CD4-positive, alpha-beta T cell treated with Interleukin-6 for 4 hours (primary cell): ENCODE measurements at places on chromosomes 2 and 18.

DNA sequence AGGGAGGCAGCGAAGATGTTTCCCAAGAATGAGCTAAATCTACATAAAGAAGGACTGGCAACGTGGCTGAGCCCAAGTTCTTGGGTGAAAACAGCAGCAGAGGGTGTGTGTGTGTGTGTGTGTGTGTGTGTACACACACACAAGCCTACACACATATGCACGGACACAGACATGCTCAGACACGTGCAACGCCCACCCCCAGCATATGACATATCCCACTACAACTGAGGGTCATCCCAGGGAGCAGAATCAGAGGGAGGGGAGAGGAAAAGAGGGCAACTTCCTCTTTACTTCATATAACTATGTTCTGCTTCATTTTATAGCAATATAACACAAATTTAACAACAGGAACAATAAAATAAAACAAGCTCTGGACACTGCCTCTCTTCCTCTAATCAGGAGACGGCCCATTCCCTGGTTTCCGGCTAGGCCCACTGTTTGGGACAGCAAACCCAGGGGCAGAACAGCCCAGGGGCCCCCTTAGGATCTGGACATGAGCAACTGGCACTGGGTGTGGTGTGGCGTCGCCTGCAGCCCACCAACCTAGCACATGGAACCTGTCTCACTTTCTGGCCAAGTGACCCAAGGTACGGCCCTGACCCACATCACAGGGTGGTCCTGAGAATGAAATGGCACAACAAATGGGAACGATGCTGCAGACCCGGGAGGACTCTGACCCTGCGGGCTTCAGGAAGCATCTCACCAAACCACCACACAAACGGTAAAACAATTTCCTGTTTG is 25.0 kb downstream of the FAM178B start:
- no peak for DNase-seq

DNA sequence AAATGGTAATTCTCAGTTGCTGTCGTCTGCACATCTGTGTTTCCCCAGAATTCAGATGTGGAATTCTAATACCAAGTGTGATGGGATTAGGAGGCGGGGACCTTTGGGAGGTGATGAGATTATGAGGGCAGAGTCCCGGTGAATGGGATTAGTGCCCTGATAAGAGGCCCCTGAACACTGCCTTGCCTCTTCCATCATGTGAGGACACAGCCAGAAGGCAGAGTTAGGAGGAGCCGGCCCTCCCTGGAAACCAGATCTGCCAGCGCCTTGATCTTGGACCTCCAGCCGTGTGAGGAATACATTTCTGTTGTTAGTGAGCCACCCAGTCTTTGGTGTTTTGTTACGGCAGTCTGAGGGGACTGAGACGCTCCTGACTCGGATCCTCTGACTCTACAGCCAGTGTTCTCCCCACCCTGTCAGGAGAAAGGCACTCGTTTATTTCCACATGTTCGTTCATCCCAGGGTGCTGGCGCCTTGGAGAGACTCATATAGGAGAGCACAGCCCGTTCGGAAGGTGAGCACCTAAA is 395.0 kb downstream of the ZNF516 start:
- DNase-seq, result no peak

GRCh38 chr2:204282525-204282924 is 262.8 kb upstream of the PARD3B start:
- DNase-seq, result no peak

DNA sequence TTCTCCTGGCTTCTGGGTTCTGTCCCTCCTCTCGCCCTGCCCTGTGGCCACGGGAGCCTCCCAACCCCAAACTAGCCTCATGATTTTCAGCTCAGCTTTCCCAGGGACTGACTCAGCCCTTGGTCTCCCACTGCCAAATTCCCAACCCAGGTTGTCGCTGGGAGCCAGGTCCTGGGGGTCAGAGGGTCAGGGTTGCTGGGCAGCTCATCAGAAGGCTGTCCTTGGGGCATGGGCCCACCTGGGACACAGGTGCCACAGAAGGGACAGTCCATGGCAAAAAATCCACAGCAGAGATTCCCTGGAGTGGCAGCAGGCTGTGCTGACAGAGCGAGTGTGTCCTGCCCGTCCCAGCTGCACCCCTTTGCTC is 180.4 kb downstream of the TWIST2 start:
- no peak for DNase-seq

- no peak for DNase-seq
Measured at GRCh38 chr2:224957540-224958461, 84.5 kb downstream of the DOCK10 start.

GRCh38 chr18:48715711-48716361 is 177.0 kb downstream of the CTIF start:
- DNase-seq, result no peak

GRCh38 chr2:216041438-216041837 is 28.1 kb upstream of the MREG start:
- DNase-seq, result no peak

- no peak for DNase-seq
Measured at GRCh38 chr2:169106134-169106533, 36.8 kb downstream of the DHRS9 start.

- DNase-seq, result no peak
Measured at GRCh38 chr2:241794250-241794823, 14.7 kb upstream of the NEU4 start.

GRCh38 chr18:2655954-2656236 is 369 bp downstream of the SMCHD1 start:
- DNase-seq, result no peak

DNA sequence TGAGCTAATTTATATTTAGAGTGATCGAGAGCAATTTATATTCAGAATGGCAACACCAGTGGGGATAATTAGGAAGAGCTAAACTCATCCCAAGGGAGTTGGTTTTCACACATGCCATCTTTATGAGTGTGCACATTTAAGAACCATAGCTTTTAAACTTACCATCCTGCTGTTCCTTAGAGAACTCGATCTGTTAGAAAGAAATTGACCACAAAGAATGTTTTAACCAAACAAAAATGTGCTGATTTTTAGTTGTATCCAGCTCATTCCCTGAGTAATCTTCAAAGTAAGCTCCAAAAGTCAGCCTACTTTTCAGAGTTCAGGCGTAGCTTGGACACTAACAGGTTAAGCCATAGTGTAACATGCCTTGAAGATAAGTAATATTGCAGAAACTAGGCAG is 12.6 kb downstream of the MYL1 start:
- no peak for DNase-seq

DNA sequence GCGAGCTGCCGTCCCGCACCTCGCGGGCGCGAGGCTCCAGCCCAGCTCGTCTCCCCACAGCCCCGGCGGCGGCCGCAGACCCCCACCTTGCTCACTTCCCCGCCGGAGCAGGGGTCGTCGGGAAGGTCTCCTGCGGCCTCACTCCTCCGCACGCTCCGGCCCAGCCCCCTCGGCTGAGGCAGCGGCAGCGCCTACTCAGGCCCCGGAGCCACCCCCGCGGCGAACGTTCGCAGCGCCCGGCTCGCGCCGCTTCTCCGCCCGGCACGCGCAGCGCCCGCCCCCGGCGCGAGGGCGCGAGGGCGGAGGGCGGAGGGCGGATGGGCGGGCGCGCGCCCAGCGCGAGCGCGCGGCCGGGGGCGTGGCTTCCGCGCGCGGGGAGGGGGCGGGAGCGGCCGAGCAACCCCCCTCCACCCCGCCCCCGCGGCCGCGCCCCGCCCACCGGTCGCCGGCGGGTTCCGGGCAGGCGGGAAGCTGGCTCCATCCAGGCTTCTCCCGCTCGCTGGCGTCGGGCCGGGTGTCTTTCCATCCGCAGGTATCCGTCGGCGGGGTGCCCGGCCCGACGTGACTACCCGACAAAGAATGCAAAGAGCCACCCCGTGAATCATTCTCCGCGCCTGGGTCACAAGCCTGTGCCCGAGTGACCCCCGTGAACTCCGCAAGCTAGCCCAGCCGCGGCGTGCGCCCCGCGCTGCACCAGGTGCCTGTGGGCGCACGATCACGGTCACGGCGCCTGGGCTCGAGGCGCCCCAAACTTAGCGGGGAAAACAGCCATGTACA is at the start of gene DTNB:
TSS of gene DTNB (minus strand) at position 278 of the 777 bp plus-strand sequence. CDS start 20,917 bp downstream, outside the sequence.
- peak; percentile 84 for DNase-seq

GRCh38 chr2:71379086-71379485 is 47.5 kb downstream of the ZNF638 start:
- DNase-seq, result no peak

DNA sequence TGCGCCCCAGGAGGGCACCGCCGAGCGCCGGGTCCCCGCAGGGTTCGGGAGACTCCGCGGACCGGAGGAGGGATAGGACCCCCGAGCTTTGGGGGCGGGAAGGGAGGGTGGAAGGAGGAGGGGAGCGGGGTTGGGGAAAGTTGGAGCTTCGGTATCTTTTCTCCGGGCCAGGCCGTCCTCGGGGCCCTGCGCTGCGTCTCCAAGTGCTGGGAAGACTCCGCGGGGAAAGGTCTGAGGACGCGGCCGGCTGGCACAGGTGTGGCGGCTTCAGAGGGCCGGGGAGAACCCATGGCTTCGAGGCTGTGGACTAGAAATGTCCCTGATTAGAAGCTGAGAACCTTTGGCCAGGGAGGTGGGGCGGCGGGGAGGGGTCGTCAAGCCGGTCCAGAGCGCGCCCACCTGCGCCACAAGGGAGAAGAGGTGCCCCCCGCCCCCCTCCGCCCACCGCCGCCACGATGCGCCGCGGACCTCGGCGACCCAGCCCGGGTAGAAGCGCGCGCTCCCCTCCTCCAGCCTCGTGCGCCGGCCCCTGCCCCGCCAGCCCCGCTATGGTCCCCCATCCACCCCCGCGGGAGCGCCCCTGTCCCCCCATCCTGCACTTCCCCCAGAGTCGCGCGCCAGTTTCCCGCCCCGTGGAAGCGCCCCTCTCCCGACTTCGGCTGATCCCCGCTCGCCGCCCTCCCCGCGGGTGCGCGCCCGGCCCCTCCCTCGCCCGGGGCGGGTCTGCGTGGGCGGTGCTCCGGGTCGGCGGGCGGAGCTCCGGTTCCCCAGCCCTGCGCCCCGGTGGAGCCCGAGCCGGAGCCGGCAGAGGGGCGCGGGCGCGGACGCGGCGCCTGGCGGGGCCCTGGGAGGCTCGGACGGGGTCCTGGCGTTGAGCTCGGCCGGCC is at the start of gene SNTG2:
TSS of gene SNTG2 (plus strand) at position 770 of the 887 bp plus-strand sequence. CDS start 148 bp downstream, outside the sequence.
- DNase-seq, result peak; percentile 46

- DNase-seq, result peak; percentile 58
Measured at GRCh38 chr2:136136931-136137330, 19.0 kb upstream of the CXCR4 start.

DNA sequence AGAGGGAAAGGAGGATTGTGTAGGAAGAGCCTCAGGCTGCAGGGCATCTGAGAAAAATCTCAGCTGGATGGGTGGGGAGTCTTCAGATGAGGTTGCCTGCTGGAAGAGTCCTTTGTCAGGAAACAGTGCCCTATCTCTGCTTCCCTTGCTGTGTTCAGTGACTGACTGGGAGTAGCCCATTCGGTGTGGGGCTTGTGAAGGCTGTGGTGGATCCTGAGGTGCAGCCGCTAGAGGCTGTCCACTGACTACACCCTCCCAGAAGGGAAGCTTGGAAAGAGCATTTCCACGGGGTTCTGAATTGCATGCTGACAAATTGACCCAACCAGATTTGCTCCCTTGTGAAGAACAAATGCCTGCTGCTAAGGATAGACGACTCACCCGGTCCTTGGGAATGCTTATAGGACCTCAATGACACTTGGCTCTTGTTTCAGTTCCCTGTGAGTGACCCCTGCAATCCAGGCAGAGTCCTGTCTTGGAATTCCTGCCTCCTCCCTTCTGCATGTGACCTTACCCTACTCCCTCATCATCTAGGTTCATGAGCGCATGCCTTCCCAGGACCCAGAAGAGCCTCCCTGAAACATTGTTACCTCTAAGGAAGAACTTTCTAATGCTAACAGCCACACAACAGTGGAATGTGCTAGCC is 109.7 kb upstream of the FAM136A start:
- DNase-seq, result no peak

DNA sequence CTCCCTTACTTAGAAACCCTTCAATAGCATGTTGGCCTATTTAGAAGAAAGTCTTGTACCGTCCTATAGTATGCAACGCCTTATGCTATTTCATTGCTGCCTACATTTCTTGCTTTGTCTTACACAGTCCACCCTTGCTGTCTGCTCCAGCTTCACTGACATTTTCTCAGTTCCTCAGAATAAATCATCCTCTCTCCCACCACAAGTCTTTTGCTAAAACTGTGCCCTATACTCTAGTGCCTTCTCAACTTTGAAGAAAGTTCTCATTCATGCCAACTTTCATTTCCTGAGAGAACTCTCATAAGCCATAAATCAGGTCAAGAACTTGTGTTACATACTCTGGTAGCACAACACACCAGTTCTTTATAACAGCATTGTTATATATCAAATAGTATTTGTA is 54.3 kb upstream of the COL3A1 start:
- DNase-seq, result no peak

DNA sequence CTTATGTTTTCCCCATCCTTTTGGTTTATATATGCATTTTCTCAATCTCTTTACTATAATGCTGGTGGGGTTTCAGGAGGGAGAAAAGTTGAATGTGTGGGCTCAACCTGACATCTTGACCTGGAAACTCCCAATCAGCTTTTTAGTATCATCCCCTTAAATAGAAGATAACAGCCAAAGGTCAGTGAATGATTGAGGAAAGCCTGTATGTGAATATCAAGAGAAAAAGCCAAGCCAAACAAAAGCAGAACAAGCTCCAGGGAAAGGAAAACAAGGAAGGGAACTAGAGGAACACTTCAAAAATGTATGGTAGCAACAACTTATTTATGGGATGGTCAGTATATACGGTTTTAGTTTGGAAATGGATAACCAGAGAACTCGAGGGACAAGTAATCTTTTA is 28.3 kb upstream of the ATOH8 start:
- no peak for DNase-seq

DNA sequence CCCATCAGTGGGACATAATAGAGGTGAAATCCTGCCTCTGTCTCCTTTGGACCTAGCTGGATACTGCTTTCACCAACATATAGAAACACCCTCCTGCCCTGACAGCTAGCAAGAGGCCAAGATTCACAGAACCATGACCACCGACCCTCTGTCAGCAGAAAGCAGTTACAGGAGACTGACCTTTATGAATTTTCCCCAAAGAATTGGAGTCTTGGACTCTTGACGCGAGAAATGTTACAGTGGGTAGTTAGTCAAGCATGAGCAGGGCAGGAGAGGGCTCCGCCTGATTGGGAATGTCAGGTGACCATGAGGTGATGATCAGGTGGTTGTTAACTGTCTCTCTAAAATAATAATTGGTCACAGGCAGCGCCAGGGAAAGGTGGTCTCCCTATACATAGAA is 1002.3 kb downstream of the TDRD15 start:
- no peak for DNase-seq

- no peak for DNase-seq
Measured at GRCh38 chr2:171044416-171044815, 115.4 kb downstream of the GORASP2 start.
